ENCODE measurements at places on chromosomes 2 and 18. TPM values are rescaled to one million over a fixed set of nuclear protein-coding genes. Genes with fewer than 3 reads are reported as not detected.

Gene RMND5A
- total RNA-seq = 27.7 TPM

Gene GRHL1
- total RNA-seq = 1.3 TPM

Gene SLC30A3
- total RNA-seq = 2.1 TPM

Gene ZBTB14
- 7.3 TPM for total RNA-seq

Gene MAP4K4
- 105 TPM for total RNA-seq

Gene MFSD6
- total RNA-seq = 23.6 TPM

Gene REG3A
- not detected for total RNA-seq

Gene METTL4
- 6.7 TPM for total RNA-seq

Gene CABYR
- total RNA-seq = 15.4 TPM
